ENCODE measurements at places on chromosomes 7 and 10.

DNA sequence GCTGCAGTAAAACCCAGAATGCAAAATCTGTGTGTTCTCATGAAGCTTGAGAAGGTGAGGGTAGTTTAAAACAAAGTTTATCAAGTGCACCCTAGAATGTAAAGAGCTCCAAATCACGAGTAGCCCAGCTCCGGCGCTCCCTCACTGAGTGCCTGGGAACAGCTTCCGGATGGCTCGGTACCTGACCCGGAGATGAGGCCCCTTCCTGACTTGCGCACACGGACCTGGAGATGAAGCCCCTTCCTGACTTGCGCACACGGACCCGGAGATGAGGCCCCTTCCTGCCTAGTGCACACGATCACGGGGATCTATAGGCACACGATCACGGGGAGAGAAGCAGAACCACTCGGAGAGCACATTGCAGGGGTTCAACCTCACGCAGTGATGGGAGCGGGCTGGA lies 322.1 kb upstream of the RNF32 start:
- DNase-seq: no peak

DNA sequence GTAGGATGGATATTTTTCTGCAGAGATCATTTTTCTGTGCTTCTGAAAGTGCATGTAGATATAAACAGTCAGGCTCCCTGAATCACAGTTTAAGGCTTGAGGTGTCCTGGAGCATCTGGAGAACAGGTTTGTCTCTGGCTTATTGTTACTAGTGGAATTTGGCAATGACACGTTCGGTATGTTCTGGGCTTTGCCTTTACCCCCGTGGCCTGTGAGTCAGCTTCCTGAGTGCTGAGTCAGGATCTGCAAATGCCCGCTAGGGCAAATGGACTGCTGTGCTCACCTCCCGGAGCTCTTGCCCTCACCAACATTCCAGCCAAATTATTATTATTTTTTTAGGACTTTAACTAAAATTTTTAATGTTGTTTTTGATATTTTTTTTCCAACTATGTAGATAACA lies 192.5 kb upstream of the PRSS1 start:
- DNase-seq: peak; percentile 97

DNA sequence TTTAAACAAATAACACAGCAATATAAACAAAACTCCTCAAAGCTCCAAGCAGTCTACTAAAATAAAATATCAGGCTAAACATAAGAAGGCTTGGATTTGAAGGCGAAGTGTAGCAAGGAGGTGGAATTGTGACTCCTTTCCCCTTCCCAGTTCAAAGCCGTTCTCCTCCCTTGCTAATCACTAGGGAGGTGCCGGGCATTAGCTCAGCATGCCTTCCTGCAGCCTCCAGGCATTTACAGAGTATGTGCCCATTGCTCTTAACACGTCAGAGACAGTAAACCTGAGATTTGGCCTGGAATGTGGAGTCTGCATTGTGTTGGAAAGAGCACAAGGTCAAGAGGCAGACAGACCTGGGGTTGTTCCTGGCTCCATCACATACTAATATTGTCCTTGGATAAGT lies 15.6 kb downstream of the CNNM1 start:
- no peak for DNase-seq

- peak; percentile 74 for DNase-seq
These were observed 5.4 kb upstream of the YWHAG start for GRCh38 chr7:76364198-76364584.

DNA sequence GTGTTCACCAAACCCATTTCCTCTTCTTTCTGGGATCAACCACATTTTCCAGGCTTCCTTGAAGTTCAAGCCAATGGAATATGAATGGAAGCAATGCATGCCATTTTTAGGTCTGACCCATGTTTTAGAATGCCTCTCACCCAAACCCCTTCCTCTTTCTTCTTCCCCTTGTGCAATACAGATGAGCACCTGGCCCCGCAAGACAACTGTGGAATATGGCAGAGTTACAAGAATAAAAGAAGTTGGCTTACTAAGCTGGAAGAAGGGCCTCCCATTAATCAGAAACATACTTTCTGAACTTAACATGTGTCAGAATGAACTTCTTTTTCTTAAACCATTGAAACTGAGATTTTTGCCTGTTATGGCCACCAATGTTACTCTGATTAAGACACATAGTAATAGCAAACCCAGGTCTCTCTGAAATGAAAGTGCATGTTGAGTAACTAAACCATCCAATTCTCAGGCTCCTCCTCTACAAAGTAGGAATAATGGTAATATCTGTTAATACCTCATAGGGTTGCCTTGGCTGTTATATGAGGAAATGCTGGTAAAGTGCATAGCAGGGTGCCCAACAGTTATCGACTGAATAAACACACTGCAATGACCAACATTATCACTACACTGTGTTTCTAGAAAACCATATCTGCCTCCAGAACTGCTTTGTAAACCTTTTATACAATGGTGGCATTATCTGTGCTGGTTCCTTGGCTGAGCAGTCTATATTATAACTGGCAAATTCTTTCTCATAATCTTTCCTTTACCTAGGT lies 382.2 kb upstream of the NRP1 start:
- DNase-seq: no peak

DNA sequence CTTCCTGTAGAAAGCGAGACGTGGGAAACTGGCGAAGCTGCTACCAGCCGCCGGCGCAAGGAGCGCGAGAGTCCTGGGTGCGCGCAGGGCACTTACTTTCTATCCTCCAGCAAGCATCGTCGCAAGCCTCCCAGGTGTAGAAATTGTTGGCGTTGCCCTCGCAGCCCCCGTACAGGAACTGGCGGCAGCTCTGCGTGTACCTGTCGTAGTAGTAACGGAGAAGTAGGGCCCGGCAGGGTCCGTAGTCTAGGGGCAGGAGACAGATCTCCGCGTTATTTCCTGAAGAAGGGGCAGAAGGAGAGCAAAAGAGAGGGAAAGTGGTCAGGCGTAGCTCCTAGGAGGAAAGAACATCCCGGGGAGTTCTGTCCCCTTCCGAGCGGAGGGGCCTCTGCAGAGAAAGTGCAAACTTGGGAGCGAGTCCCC lies 501 bp downstream of the TFPI2 start:
- DNase-seq: peak; percentile 73

DNA sequence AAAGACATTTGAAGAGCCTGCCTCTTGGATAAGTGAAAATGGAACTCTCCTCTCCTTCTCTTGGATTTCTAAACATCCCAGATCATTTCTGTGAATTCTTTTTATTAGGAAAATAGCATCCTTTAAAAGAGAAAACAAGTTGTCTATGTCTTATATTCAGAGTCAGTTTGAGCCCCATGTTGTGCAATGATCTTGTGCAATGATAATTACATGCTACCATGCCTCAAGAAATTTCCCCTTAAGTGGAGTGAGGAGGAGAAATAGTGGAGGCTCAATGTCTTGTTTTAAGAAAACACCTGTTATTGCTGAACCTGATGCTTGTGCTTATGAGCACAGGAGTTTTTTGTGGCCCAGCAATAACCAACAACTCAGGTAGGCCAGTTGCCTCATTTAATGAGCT lies 103.6 kb downstream of the NPSR1 start:
- DNase-seq: no peak

DNA sequence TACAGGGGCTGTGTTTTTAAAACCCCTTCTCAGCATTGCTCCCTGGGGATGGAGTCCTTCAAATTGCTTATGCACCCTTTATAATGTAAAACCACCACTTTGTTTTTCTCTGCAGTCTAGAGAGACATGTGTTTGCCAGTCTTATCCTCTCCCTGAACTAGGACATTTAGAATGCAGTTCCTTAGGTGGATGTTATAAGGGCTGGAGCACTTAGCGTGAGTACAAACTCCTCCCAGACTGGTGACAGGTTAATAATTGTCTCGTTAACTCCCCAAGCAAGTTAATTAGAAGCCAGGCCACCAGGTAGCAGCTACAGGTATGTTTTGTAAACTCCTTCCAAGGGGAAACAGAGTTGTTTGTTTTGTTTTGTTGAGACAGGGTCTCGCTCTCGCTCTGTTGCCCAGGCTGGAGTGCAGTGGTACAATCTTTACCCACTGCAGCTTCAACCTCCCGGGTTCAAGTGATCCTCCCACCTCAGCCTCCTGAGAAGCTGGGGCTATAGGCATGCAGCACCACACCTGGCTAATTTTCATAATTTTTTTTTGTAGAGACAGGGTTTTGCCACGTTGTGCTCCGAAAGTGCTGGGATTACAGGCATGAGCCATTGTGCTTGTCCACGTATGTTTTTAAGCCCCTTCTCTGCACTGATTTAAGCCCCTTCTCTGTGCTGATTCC lies 100.2 kb downstream of the FAM107B start:
- DNase-seq: no peak

DNA sequence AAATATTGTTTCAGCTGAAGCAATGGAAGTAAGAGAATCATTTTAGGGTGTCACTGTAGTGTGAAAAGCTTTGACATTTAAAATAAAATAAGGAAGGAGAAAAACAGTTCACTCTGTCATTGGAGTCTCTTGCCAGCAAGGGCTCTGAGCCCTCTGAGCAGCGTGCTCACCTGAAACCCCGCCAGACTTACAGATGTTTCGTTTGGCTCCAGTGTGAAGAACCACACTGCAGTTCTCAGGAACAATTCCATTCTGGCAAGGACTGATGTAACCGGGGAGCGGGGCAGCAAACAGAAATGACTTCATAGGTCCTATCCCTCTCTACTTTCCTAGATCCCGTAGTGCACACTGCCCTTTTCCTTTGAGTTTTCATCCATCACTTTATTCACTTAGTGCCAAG lies 164.3 kb downstream of the CELF2 start:
- DNase-seq: peak; percentile 44

DNA sequence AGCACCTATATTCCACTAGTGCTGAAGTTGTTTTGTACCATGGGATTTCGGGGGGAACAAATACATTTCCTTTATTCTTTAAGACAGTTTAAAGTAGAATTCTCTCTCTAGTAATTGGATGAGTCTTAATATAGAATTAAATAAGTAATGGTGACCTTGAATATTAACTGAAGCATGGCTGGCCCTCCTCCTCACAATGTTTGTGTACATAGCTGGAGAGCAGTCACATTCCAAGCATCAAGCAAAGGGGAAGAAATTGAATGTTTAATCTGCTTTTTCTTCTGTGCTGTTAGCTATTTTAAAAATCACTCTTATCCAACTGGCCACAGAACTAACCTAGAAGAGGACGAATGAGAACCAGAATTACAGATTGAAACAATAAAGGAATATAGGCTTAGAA lies 906.9 kb downstream of the CCSER2 start:
- no peak for DNase-seq

GRCh38 chr10:61841338-61841875 lies 60.1 kb upstream of the ARID5B start:
- no peak for DNase-seq

- no peak for DNase-seq
These were observed 14.3 kb upstream of the VIPR2 start for GRCh38 chr7:159158888-159159405.

DNA sequence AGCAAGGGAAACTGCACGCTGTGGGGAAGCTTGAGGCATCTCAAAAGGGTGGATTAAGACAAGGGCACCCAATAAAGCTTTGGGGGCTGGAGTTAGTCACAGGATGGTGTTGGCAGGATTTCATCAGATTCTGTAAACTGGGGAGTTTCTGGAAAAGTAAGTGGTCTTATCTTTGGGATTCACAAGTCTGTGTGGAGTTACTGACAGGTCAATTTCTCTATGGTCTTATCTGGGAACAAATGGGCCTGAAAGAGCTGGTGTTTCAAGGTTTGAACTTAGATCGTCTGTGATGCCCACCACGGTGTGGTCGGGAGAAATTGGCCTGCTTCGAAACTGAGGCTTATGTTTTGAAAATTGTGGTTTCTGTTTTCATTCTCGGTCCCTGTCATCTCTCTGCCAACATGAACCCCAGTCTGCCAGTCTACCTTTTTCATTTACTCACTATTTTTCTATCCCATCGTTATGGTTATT lies 23.8 kb upstream of the AOAH start:
- DNase-seq: no peak

DNA sequence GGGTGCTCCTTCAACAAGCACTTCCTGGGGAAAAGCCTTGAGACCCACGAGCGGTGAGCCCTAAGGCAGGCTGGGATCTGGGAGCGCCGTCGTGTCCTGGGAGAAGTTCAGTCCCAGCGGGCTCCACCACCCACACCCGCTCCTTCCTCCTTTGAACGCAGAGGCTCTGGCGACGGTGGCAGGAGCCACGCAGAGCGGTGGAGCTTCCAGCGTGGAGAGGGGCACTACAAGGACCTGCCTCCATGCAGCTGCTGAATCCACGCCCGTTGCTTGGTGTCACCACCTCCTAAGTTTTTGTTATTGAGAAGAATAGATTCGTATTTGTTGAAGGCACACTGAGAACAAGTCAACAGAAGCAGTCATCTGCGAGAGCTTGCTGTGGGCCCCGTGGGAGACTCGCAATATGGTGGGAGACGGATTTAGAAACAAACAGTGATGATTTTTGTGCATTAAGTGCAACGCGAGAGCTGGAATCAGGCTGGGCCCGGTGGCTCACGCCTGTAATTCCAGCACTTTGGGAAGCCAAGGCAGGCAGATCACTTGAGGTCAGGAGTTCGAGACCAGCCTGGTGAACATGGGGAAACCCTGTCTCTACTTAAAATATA lies 60.1 kb upstream of the SDK1 start:
- no peak for DNase-seq

DNA sequence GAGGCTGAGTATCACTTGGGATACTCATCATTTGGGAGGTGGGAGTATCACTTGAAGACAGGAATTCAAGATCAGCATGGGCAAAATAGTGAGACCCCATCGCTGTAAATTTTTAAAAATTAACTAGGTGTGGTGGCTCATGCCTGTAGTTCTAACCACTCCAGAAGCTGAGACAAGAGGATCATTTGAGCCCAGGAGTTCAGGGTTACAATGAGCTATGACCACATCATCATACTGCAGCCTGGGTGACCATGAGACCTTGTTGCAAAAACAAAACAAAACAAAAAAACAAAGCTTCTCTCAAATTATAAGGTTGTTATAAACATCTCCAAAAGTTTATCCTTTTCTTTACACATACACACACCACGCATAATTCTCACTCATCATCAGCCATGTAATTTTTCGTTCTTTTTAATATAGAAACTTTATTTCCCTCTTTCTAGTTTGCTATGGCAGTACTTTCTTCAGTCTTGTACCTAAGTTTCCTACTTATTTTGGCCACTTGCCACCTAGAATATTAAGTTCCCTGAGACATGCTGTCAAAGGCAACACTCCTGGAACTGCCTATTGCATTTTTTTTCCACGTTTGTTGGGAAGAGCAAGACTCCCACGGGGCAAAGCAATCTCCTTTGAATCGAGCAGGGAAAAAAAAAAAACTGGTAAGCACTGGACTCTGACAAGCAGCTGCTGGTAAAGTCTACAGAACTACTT lies 37.1 kb downstream of the SKIDA1 start:
- DNase-seq: peak; percentile 51

DNA sequence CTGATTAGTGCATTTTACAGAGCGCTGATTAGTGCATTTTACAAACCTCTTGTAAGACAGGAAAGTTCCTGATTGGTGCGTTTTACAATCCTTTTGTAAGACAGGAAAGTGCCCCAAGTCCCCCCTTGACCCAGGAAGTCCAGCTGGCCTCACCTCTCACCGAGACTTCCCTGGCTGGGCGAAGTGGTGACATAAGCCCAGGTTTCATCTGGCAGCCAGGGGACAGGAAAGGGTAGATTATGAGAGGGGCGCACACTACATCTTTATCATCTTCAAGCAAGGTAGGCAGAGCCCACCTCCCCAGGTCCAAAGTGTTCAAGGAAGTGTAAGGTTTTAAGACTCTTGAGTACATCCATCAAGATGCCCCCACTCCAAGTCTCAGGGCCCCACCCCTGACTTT lies 5.5 kb upstream of the GDF10 start:
- no peak for DNase-seq

GRCh38 chr10:125264757-125265578 lies 104.6 kb upstream of the CTBP2 start:
- DNase-seq: no peak

- DNase-seq: peak; percentile 40
These were observed 436.2 kb upstream of the GALNT17 start for GRCh38 chr7:70695795-70696083.

Measured in astrocyte of the spinal cord (primary cell).